Caki2 (cell line): ENCODE measurements at places on chromosomes 12 and 14.
A peak's percentile ranks its signal among the peaks of the same experiment; 100 is the strongest.

- no peak for DNase-seq
Observed at GRCh38 chr12:75767957-75768356, 256.5 kb upstream of the KRR1 start.

DNA sequence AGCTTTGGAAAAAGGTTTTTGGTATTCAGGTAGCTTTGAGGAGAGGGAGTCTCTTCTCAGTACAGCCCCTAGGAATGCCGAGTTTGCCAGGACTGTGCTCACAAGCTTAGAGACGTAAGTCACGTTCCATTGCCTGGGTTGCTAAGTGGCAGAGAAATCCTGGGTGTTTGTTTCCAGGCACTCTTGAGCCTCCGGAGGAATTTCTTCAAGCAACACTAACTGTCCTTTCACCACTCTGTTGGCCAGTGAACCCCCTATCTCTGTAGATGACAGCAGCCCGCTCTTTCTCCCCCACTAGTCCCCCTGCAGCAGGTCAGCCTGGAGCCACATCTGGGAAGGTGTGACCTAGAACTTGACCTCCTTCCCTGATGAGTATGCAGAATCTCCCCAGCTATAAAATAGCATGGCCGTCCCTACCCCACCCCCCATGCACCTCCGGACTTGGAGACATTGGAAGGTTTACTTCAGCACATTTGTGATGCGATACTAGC is 162.7 kb downstream of the ZFP36L1 start:
- no peak for DNase-seq

- DNase-seq: no peak
Observed at GRCh38 chr14:52862632-52863333, 71.4 kb upstream of the GNPNAT1 start.

DNA sequence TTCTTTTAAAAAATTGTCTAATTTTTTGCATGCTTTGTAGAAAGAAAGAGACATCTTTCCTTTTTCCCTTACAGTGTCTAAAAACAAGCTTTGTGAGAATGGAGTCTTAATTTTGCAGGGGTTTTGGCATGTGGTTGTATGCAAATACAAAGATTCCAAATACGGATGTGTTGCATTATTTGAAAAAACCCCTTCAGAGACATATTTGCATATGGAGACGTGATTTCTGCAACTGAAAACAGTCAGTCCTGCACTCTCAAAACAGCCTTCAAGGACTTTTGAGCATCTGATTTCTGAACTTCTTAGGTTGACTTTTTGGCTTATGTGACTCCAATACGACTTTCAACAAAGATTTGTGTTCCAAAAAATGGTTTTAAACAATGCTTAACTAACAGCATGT is 7.8 kb downstream of the IRAK3 start:
- no peak for DNase-seq

DNA sequence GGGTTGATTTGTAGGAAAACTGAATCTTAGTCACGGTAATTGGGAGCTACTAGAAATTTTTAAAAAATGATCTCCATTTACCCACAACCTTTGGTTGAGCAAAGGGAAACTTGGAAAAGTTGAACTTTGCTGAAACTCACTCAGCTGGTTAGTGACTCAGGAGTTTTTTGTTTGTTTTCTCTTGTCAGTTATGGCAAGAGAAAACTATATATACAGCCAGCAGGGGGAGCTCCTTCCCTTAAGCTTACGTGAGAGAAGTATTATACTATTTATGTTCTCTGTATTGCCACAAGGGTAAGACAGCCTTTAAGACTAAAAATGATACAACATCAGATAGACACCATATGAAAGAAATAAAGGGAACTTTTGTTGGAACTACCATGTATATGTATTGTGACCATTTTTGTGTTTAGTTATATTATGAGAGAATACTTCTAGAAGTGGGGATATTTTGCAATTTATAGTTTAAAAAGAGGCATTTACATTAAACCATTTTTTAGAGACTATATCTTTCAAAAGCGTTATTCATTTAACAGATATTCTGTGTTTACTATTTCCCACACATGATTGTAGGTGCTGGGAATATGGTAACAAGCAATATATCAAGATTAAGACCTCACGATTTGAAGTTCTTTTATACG is 28.1 kb upstream of the TBC1D30 start:
- peak; percentile 96 for DNase-seq

DNA sequence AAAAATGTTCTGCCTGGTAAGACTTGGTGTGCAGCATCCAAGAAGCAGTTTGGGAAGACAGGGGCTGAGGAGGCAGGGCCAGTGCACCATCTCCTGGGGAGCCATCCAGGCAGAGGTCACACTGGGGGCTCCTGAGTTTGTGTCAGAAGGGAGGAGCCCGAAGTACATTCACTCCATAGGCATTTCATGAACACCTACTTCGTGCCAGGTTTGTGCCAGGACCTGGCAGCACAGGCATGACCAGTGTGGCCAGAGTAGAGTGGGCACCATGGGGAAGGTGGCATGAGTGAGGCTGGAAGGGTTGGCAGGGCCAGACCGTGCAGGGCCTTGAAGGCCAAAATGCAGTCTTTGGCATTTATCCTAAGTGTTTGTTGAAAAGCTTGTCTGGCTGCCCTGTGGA is 86.5 kb upstream of the RIN3 start:
- no peak for DNase-seq

GRCh38 chr12:94033101-94033500 is 115.3 kb upstream of the PLXNC1 start:
- DNase-seq: no peak

DNA sequence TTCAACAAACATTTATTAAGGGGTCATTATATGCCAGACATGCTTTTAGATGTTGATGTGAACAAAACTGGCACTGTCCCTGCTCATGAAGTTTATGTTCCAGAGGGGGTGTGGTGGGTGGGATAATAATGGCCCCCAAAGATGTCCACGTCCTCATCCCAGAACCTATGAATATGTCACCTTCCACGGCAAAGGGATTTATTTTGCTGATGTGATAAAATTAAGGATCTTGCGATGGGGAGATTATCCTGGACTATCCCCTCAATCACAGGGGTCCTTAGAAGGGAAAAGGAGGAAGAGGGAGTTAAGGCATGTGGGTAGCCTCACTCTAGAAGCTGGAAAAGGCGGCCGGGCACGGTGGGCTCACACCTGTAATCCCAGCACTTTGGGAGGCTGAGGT is 1.7 kb upstream of the SLC48A1 start:
- no peak for DNase-seq

DNA sequence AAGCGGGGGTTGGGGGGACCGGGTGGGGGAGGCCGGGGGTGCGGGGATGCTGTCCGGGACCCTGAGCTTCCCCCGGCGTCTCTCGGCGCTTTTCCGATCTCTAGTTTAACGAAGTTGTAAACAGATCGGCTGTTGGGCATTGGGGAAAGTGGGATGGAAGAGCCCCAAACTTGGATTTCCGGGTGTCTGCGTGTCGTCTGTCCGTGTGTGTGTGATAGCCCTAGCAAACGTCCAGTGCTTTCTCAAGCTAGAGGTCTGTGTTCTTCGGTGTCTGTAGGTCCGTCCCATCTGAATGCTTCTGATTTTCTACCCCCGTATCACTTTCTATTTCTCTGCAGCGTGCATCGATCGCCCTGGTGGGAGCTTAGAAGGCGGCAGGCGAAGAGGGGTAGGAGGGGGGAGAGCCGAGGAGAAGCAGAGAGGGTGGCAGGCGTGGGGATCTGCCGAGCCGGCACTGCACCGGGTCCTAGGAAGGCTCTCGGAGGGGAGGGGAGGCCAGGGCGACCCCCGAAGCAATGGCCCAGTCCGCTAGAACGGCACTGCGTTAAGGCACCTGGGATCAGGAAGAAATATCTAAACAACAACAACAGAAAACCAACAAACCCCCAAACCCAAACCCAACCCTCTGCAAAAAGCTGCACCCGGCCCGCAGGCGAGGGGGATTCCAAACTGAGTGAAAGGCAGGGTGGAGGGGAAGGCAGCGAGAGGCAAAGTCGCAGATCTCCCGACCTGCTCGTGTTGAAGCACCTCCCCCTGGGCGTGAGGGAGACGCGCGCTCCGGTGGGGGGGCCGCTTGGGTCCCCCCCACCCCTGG is 1.0 kb downstream of the KCNA1 start:
- no peak for DNase-seq

- no peak for DNase-seq
Observed at GRCh38 chr12:3261782-3262359, 184.7 kb downstream of the TSPAN9 start.

DNA sequence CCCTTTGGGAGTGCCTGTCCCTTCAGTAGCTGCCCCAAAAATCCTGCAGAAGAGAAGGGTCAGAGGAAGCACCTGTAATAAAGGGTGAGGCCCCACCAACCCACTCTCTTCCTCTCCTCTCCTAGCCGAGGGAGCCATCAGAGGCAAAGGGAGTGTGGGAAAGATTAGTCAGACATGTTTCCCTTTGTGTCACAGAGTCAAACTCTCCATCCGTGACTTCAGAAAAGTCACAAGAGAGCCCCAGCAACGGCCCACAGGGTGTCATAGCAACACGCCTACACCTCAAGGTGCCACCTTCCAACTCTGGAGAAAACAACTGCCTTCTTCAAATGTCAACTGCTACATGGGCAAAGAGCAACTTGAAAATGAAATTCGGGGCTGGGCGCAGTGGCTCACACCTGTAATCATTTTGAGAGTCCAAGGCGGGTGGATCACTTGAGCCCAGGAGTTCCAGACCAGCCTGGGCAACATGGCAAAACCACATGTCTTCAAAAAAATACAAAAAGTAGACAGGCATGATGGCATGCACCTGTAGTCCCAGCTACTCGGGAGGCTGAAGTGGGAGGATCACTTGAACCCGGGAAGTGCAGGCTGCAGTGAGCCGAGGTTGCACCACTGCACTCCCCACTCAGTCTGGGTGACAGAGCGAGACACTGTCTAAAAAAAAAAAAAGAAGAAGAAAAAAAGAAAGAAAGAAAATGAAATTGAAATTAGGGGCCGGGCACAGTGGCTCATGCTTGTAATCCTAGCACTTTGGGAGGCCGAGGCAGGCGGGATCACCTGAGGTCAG is 17.7 kb upstream of the CD27 start:
- DNase-seq: peak; percentile 93

DNA sequence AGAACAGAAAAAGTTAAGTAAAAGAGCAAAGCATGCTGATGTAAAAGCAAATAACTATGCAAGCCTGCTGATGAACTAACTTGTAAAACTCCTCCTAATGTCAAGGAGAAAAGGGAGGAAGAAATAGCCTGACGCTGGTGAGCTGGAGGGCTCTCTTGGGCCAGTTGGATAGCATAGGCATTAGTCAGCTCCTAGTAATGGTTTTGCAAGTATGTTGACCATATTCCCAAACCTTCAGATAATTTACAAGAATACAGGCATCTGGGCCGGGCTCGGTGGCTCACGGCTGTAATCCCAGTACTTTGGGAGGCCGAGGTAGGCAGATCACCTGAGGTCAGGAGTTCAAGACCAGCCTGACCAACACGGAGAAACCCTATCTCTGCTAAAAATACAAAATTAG is 871.4 kb downstream of the C12orf50 start:
- DNase-seq: peak; percentile 69

DNA sequence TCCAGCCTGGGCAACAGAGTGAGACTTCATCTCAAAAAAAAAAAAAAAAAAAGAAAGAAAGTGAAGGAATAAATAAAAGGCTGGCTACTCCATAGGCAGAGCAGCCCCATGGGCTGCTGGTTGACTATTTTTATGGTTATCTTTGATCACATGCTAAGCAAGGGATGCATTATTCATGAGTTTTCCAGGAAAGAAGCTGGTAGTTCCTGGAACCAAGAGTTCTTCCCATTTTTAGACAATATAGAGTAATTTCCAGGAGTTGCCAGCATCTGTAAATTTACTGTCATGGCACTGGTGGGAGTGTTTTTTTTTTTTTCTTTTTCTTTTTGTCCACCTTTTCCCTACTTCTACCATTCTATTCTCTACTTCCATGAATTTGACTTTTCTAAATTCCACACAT is 24.2 kb downstream of the FGD4 start:
- no peak for DNase-seq

- peak; percentile 100 for DNase-seq
Observed at GRCh38 chr12:75977952-75978671, 53.5 kb downstream of the PHLDA1 start.

GRCh38 chr12:51270067-51270950 is at the start of gene SMAGP:
Gene SMAGP (minus strand): TSS chr12:51270415. CDS start chr12:51269278, 1,137 bp downstream.
- DNase-seq: peak; percentile 59

- no peak for DNase-seq
Observed at GRCh38 chr12:56980268-56980667, 22.9 kb upstream of the RDH16 start.

DNA sequence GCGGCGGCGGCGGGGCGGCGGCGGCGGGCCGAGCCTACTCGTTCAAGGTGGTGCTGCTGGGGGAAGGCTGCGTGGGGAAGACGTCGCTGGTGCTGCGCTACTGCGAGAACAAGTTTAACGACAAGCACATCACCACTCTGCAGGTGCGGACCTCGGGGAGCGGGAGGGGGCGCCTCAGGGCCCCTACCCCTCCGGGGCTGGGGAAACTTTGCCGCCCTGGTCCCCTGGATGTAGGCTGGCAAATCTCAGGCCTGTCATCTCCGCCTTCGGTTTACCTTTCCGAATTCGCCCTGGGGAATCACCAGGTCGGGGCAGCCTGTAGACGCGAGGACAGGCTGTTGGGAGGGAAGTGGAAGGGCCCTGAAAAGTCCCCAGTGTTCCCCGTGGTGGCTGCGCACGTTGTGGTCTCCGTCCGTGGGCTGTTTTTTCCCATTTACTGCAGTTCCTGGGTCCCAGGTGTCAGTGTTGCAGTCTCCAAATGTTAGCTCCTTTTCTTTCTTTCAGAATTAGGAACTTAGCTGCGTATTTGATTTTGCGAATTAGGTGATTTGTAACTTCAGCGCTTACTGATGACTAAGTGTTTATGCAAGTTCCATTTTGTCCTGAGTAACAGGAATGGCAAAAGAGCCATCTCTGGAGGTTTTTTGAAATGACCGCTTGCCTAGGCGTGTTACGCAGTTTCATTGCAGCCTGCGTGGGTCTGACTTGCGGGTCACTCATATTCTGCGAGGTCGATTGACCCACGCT is 656 bp downstream of the RAB21 start:
- peak; percentile 76 for DNase-seq

- no peak for DNase-seq
Observed at GRCh38 chr14:80446356-80446755, 235.1 kb upstream of the DIO2 start.

DNA sequence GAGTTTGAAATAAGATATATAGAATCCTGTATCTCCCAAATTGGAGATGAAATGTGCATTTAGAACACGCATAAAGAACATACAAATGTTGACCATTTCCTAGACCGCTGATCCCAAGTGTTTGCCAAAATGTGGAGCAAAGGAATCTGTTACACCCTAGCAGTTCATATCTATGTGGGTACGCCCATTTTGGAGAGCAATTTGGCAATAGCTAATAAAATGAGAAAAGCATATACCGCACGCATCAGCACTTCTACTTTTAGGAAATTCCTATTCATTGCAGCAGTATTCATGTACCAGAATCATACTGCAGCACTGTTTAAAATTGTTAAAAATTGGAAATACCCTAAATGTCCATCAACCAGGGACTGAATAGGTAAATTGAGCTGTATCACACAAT is 937.8 kb downstream of the BCL11B start:
- DNase-seq: no peak
